Tibial nerve (tissue), 4 donors: ENCODE measurements at places on chromosomes 5 and 9.

DNA sequence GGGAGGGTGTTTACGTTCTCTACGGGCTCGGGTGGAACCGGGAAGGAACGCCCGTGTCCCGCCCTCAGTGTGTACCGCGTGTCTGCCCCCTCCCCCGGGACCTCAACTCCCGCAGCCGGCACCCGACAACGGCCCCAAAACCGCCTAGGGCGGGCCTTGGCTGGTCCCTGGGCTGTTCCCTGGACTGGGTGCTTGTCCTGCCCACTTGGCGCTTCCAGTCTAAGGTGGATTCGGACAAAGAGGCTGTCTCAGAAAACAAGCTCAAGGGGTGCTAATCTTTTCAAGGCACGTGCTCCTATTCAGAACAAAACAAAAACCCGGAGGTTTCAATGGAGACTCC, 379 bp upstream of the CLK4 start:
- no peak for DNase-seq

DNA sequence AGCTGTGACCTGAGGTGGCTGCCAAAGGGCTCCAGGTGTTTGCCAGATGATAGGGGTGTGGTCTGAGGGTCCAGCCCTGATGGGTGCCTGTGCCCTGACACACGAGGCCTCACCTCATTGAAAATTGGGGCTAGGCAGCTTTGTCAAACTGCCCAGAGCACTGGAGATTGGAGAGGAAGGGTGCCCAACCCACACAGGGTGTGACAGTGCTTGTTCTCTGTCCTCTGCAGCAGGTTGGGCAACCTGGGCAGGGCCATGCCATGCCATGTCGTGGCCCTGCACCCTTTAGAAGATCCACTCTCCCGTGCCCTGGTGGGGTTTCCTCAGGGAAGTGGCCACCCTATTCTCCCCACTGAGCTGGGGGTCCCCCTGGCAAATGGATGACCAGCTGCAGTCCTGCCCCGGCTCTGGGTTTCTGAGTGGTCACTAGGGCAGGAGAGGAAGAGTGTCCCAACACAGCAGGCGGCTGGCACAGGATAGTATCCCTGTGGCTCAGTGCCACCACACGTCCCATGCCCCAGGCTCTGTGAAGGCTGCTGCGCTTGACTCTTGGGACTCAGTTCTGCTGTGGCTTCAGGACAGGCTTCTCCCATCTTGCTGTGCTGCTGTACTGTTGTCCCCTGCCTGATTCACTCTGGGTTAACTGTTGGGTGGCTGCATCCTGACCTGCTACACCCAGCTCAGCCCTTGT, 100.8 kb upstream of the PITX1 start:
- DNase-seq: no peak

DNA sequence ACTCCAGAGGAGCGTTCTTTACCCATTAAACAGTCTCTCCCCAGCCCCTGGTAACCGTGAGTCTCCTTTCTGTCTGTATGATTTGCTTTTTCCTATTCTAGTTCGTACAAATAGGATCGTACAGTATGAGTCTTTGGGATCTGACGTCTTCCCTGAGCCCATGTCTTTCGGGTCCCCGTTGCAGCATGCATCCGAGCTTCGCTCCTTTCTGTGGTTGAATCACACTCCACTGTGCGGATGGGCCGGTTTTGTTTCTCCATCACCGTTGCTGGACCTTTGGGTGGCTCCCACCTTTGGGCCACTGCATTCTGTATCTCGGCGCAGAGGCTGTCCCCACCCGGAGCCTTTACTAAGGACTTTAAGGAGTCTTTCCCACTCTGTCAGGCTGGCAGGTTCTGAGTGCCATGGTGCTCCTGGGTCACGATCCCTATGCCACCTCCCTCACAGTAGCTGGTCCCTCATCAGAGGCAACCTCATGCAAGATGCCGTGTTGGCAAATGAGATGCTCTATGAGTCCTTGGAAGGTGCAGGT, 145.7 kb upstream of the COL5A1 start:
- no peak for DNase-seq

DNA sequence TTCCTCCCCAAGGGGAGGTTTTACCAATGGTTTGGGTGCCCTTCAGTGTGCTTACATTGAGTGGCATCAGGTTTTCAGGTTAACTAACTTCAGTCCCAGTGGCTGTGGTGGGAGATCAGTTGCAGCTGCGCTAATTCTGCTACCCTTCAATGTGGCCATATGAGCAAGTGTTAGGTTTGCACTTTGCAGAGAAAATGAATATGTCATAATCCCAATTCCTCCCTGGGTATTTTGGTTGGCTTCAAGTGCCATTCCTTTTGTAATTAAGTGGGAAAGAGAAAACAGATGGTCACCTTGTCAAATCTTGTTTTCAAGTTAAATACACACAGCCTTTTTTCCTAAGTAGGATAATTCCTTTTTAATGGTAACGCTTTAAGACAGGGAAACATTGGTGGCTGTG, 236.2 kb downstream of the TLE4 start:
- no peak for DNase-seq

DNA sequence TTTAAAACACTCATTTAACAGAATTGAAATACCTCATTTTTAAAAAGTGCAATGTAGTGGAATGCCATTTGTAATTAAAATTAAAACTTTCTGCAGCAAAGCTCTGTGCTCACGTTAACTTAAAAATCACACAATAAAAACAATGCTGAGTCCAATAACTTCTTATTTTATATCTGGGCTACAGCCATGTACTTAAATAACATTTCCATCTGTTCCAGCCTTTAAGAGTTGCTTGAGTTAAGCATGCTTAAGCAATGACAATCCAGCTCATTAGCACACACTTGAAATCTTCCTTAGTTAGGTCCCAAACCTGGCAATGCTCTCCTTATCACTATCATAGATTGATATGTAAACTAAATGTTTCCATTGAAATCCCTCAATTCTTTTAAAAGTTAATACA, 132.3 kb upstream of the CDH12 start:
- no peak for DNase-seq

DNA sequence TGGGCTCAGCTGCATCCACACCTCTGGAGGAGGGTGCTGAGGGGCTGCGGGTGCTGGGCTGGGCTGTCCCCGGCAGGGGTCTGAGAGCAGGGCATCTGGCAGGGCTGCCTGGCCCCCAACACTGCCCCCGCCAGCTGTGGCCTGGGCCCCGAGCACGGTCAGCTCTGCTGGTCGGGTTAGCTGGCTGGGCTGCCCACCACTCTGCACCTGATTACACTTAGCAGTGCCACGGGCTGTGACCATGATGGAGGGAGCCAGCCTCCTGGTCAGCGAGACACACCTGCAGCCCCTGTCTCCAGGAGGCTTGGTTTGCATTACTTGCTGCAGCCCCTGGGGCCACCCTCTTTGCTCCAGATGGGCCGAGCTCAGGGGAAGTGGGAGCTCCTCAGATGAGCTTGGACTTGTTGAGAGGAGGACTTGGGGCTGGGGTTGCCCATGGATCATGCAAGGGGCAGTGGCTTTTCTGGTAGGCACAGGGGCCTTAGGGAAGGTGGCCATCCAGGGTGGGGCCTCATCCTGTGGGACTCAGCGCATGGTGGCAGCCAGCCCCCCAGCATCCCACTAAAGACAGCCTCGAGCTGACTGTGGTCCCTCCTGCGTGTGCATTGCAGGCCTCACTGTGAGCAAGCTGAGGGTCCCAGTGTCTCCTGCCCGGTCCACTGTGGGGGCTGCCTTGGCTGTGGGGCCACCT, 132.0 kb upstream of the FAM120A start:
- DNase-seq: no peak

DNA sequence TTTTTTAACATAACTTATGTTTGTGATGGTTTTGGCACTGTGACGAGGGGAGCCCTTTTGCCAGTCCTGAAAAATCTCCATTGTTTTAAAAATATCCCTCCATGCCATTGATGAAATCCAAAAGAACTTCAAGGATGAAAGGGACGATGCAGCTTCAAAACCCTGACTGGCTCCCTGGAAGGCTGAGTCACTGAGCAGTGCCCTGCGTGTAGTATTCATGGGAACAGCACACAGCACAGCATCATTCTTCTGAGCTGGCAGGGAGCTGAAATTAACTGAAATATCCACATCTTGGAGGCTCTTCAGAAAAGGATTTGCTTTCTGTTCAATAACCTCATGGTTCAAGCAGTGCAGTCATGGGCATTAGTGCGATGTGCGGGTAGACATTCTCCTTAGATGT, 29.7 kb downstream of the PDE4D start:
- no peak for DNase-seq

DNA sequence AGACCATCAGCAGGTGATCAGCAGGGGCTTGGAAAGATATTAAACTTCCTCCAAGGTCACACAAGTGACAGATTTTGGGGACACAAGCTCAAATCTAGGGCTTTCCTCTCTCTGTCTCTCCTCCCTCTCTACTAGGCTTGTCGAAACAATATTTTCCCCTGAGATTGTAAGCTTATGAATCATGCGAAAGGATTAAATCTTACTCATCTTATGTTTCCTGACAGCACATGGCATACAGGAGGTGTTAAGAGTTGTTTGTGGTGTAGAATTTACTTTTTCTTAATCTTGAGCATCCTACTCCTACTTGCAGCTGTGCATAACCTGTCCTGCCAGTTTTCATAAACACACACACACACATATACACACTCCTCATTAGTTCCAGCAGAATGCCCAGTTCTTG, 186.3 kb downstream of the MARCHF11 start:
- DNase-seq: no peak

DNA sequence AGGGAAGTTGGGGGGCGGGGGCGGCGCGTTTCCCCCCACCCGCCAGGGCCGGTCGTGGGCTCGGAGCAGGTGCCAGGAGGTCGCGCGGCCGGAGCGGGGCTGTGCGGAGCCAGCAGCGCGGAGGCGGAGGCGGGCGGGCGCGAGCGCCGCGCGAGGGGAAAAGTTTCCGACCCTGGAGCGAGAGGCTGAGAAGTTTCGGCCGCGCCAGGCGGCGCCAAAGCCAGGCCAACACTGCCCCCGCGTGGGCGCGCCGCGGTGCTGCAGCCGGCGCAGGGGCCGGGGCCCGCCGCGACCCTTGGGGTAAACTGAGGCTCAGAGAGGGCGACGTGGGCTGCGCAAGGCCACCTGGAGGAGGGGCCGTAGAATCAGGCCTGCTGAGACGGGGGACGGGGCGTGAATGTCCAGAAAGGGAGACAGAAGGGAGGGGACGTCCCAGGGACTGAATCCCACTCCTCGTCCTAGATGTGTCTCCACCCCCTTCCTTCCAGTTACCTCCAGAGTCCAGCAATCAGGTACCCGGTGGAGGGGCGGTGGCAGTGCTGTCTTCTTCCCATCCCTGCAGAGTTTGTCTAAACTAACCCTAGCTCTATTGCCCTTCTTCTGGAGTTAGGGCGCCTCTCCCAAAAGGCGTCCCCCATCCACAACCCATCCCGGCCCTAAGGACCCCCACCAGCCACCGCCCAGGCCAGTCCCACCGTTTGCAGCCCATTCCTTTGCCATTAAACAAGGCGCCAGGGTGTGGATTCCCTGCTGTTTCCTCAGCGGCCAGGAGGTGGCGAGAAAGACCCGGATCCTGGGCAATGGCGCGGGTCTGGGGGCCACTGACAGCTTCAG, 10.2 kb downstream of the C9orf50 start:
- DNase-seq: peak; percentile 79

- no peak for DNase-seq
Observed at GRCh38 chr5:36887532-36887931, 11.0 kb downstream of the NIPBL start.

GRCh38 chr5:171424726-171425125, 5.3 kb downstream of the FGF18 start:
- DNase-seq: no peak

GRCh38 chr5:54115735-54116403, 194.5 kb downstream of the ARL15 start:
- DNase-seq: no peak

DNA sequence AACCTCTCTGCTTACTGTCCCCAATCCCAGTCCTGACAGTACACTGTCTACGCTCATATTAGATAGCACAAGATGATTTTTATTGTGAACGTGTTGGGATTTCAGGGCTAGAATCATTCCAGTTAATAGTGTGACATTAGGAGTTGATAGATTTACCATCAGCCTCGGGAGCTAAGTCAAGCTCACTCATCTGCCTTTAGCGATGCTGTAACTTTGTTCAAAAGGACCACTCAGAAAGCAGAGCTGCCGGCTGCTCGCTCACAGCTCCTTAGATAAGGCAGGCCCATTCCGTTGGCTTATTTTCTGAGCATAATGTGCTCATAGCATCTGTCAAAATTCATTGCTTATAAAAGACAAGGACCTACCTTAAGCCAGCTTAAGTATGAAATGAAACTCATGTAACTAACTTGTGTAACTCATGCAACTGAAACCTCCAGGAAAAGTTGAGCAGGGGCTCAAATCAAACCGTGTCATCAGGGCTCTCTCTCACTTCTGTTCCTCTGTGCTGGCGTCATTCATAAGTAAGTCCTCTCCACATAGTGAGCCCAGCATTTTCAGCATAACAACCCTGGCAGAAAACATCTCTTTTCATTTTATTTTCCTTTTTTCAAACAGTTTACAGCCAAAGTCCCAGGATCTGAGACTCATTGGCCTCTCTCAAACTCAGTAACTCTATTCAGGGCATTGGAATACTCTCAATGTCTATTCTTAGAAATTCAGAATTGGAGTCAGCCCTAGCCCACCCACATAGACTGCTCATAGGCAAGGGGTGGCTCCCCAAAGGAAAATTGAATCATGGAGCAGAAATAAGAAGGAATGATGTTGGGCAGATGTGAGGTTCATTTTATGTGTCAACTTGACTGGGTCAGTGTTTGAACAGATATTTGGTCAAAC, 208.8 kb downstream of the MAN2A1 start:
- no peak for DNase-seq

- no peak for DNase-seq
Observed at GRCh38 chr5:122129306-122129705, at the start of gene ZNF474. ZNF474 (plus strand) TSS chr5:122129546; CDS start chr5:122151991, 22,445 bp downstream.

DNA sequence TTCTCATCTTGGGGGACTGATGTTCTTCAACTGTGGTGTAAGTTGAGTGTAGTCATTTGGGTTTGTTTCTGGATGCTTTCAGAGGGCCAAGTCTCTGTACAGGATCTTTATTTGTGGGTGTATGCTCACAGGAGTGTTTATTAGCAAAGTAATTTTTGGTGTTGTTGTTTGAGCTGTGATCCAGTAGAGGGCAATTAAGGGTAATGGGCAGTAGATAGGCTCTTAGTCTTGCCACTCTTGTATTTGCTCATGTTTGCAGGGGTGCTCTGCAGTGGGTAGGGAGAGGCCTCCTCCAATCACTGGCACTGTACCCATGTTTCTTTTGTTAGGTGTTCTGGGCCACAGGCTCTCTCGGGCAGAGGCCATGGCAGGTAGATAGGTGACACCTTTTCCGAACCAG, 45.9 kb upstream of the ITGA2 start:
- DNase-seq: no peak

- DNase-seq: no peak
Observed at GRCh38 chr5:147472664-147473475, 37.0 kb downstream of the DPYSL3 start.

DNA sequence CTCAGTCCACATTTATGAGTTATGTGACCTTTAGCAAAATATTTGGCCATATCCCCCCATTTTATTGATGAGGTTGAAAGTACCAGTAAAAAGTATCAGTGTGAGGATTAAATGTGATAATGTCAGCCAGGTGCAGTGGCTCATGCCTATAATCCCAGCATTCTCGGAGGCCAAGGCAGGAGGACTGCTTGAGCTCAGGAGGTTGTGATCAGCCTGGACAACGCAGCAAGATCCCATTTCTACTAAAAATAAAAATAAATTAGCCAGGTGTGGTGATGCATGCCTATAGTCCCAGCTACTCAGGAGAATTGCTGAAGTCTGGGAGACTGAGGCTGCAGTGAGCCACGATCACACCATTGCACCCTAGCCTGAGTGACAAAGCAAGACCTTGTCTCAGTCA, 71.2 kb downstream of the GRAMD2B start:
- DNase-seq: no peak
